ENCODE measurements at places on chromosomes 16 and 17.

- no peak for DNase-seq
These were observed 567 bp downstream of the TMEM97 start for GRCh38 chr17:28319598-28319935.

DNA sequence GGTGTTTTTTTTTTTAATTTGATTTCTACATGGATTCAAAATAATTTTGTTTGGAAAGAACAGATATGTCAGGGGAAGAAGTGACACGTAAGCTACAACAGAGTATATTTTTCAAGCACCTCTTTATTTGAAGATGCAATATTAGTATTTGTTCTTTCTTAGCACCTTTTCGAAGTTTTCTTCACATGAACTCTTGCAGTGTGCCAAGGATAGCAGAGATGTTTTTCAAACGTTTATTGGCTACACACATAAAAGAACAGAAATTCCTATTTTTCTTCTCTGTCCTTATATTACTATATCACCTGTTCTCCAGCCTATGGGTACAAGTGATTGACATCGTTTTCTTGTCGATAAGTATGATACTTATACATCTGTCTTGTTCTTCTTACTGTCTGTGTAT, 192.7 kb upstream of the TBX2 start:
- no peak for DNase-seq

- DNase-seq = no peak
These were observed 64.0 kb upstream of the SOX9 start for GRCh38 chr17:72056727-72057290.

DNA sequence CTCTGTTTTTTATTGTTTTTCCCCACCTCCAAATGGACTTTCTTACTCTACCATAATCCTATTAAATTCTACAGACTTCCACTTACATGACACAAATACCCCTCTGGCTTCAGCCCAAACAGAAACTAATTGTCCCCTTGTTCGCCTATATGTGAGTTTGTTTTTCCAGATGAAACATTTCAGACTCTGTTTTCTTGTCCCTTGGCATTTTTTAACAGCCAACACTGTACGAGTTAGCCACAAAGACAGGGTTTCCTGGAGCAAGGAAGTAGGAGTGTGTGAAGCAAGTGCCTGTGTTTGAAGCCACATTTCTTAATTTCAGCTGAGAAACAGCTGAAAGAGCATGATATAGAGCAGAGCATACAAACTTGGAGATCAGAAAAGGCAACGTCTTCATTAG, 382.2 kb upstream of the CDH5 start:
- DNase-seq = no peak
